Activated CD4-positive, alpha-beta T cell treated with anti-CD3 and anti-CD28 coated beads for 24 hours (primary cell): ENCODE measurements at places on chromosomes 5 and 9.

GRCh38 chr5:136423944-136424606 is 58.7 kb upstream of the TRPC7 start:
- DNase-seq: no peak

- no peak for DNase-seq
Measured at GRCh38 chr9:131629825-131630204, 84.5 kb downstream of the PRRT1B start.

DNA sequence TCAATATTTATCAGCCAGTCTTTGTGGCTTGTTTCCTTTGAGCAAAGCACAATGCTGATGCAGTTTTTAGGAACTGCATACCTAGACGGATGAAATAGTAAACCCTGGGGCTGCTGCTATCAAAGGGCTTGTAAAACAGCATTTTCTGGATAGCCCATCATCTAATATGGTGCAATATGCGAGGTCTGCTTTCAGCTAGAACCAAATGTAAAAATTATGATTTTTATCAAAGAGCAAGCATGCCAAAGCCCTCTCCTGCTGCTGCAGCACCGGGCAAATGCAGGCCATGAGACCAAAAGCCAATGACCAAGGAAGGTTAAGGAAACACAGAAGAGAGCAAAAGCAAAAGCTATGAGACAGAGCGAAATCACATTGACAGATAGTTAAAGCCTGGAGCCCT is 1000.4 kb downstream of the MAT2B start:
- DNase-seq: no peak

DNA sequence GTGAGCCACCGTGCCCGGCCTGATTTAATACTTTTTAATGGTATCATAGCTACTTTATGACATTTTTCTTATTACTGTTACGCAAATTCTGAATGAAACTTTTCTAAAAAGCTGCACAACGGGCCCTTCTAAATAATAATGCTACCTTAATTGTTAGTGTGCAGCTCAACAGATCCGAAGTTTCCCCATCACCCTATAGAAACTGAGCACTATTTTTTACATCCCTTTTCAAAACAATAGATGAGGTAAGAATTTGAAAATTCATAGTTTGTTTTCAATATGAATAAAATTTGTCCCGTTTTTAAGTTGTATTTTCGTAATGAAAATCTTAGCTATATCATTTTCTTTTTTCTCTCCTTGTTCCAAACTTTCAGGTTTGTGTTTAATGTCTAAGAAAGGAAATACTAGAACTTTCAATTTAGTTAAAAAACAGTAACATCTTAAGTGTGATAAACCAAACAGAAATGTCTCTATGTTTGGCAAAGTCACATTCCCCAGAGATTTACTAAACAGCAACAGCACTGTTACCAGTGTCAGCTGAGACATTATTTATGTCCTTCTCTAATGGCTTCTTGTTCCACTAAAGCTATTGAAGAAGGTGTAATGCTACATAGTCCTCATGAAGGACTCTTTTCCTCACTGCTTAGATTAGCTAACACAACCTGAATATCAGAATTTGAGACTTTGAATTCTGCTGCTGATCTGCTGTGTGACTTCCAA is 22.9 kb downstream of the KIF2A start:
- DNase-seq: no peak

DNA sequence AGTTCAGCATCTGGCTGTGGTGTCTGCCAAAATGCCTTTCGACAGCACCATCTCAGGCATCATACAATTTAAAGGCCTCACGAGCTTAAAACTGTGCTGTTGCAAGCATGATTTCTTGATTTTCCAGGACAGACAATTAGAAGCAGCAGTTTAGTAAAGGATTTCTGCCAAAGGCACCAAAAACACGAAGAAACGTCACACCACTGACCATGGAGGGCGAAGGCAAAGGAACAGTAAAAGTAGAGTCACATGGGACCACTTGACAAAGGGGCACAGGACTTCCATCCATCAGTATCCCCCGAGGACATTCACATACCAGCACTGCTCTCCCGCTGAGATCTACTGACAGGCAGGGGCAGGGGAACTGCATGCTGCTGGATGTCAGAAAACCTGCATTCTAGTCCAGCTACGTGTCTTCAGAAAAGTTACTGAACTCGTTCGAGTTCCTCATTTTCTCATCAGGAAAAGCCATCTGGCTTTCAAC is 70.4 kb upstream of the FBXW11 start:
- no peak for DNase-seq

DNA sequence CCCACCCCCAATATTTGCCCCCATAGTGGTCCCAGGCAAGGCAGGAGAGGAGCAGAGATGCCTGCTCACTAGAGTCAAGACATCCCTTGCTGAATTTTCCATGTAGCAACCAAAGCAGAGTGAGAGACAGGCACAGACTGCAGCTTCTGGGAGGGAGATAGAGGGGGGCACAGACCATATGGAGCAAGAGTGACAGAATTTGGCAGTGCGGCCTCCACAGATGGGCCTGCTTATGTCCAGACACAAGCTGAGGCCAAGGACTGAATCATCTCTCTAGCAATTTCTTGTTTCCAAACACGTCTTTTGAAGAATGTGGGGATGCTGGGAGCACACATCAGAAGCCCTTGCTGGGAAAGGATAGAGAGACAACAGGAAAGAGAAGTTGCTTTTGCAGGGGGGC is 53.0 kb upstream of the ALDH1B1 start:
- no peak for DNase-seq

DNA sequence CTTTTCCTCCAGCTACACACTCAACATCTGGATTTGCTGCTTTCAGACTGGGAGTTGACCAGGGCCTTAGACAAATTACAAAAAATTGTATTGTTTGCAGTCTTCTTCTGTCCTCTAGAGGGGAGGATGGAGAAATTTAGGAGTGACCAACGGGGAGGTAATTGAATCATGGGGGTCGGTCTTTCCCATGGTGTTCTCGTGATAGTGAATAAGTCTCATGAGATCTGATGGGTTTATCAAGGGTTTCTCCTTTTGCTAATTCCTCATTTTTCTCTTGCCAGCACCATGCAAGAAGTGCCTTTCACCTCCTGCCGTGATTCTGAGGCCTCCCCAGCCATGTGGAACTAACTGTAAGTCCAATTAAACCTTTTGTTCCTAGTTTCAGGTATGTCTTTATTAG is 4.2 kb downstream of the IFNA8 start:
- no peak for DNase-seq

DNA sequence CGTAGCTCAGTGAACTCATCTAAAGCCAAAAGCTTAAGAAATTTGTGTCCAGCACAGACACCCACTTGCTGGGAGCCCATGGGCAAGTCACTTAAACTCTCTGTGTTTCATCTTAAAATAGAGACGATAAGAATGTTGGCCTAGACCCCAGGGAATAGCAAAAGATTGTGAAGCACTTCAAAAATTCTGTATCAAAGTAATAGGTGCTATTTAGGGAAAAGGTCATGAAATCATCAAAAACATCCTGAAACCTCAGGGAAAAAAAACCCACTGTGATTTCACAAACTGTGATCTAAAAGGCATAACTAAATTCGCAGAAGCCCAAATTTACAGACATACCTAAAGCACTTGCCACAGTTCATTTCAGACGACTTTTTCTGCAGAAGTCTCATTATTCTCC is 278.3 kb downstream of the NR2F1-AS1 start:
- no peak for DNase-seq

- no peak for DNase-seq
Measured at GRCh38 chr5:172906436-172906835, 52.8 kb upstream of the RPL26L1 start.

DNA sequence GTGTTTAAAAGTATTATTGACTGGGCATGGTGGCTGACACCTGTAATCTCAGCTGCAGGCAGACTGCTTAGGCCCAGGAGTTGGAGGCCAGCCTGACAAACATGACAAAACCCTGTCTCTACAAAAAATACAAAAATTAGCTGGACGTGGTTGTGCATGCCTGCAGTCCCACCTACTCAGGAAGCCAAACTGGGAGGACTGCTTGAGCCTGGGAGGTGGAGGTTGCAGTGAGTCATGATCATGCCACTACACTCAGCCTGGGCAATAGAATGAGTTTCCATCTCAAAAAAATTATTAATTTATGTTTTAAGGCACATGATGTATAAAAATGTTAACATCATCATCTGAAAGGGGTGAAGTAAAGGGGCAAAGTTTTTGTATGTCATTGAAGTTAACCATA is 49.7 kb upstream of the FNIP1 start:
- no peak for DNase-seq

DNA sequence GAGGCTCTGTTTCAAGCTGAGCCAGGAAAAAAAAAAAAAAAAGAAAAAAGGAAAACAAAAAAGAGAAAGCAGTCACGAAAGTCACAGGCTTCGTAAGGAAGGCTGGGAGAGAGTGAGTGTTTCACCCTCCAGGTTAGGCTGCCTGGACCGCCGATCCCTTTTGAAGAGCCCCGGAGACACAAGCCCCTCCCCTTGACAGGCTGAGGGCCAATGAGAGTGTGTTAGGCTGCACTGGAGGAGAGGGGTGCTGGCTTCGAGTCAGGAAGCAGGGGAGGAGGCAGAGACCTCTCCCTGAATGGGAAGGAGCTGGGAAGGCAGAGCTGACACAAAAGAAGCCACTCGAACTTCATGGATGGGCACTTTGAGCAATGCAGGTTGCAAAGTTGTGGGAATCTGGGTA is at the start of gene NMUR2:
TSS of gene NMUR2 (minus strand) at position 135 of the 400 bp plus-strand sequence. CDS start 166 bp downstream, outside the sequence.
- DNase-seq: no peak

GRCh38 chr9:101162231-101162630 is 133.7 kb downstream of the PLPPR1 start:
- DNase-seq: no peak

GRCh38 chr5:180215783-180216630 is 7.0 kb upstream of the RASGEF1C start:
- DNase-seq: no peak

DNA sequence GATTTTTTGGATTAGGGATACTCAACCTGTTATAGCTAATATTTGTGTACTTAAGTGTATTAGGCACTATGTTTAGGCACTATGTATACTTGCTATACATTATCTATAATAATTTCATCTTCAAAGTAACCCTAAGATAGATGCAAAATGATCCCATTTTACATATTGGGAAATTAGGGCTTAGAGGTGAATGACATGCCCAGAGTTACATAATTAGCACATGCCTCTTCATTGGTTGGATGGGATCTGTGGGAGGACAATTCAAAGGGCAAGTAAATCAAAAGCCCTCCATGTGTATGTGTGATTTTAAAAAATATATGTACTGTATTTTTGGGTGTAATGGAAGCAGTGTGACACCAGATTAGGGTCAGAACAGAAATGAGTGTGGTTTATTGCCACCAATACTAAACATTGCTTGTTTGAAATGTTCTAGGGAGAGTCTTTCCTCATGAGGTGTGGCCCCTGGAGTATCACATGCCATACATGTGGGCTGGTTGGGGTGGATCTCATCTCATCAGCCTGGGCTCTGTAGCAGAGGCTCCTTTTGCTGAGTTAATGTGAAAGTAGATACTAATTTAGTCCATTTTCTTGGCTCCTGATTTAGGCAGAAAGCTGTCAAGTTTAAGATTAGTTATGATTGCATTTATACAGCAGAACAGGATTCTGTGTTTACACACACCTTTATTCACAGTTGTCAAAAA is 5.5 kb downstream of the C9orf85 start:
- no peak for DNase-seq

DNA sequence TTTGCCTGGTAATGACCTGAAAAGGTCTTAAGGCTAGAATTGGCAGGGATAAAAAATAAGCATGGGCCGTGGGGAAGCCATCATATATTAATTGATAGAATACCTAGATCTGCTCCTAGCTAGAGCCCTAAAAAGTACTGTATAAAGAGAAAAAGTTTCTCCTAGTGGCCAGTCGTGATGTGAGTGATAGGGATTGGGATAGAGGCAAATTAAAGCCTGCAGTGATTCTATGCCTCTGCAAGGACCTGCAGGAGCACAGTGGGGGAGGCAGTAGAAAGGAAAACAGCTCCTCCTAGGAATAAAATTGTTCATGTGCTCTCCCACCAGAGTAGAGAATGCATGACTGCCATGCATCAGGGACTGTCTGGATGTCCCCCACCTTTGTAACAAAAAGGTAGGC is 56.2 kb upstream of the FTMT start:
- no peak for DNase-seq

DNA sequence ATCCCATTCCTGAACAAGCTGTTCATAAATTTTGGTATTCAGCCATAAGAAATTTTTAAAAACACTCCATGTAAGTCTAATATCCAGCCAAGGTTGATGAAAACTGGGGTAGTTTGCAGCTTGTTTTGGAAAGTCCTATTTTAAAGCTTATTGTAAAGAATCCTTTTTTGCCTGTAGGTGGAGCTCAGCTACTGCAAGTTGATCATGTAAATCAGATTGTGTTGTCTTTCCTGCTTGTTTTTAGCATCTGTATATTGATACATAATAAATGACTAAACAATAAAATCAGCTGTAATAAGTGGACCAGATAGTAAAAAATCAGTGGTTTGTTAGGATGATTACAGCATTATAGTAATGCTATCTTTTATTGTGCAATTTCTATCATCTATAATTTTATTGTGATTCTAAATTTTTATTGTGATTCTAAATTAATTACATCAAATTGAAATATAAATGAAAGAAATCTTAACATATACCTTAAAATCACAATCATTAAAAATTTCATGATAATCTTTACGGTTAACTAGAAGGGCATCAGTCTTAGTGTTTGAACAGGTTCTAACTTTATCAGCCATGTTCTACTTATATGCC is 42.4 kb downstream of the CWC27 start:
- no peak for DNase-seq

DNA sequence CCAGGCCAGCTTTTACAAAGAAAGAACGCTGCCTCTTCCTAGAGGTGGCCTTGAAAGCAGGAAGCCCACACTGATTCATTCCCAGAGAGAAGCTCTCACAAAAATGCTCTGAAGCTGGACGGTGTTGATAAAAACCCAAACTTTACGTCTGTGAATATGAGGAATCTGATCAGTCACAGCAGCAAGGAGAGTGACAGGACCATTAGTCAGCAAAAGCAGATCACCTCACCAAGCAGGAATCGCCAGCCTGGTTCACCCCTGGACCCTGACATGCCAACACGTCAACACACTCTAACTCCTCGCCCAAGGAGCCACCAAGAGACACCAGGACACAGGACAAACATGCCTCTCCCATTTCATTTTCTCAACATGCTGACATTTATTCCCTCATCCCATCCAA is 70.6 kb upstream of the ZNF622 start:
- no peak for DNase-seq

DNA sequence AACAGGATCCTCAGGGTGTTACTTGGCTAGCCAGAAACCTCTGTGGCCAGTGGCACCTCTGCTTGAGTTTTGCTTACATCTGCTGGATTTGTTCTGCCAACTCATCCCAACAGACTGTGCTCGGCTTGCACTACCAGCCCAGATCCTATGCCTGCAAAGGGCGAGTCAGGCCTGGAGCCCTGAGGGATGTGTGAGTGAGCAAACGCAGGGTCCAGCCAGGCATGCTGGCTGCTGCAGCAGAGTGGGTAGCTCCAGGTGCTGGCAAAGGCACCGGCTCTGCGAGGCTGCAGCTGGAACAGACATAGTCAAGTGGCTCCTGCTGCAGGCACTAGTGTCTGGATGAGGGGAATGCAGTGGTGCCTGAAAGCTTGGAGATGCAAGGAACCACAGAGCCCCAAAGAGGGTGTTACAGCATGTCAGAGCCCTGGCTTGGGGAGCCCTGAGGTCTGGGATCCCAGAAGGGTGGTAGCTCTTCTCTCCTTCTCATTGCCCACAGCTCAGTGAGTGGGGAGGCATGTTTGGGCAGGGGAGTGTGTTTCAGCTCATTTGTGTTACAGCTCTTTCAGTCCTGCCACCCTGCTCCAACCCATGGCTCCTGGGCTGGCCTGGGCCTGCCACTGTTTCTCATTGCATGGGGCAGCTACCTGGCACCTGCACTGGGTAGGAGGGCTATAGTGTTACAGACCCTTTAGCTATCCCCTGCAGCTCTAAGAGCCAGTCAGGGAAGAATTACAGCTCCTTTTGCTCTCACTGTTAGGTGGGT is 332.6 kb downstream of the TAF11L14 start:
- no peak for DNase-seq

GRCh38 chr5:175700991-175701390 is 43.1 kb downstream of the HRH2 start:
- no peak for DNase-seq
